Fibroblast of skin of right quadriceps (primary cell): ENCODE measurements at places on chromosomes 2 and 18.

GRCh38 chr18:65659912-65660311, 90.9 kb upstream of the CDH7 start:
- DNase-seq: peak; percentile 3

- DNase-seq: peak; percentile 98
These were observed 20.9 kb upstream of the CCBE1 start for GRCh38 chr18:59718108-59718463.

GRCh38 chr18:8643326-8643878, 34.2 kb downstream of the RAB12 start:
- no peak for DNase-seq

DNA sequence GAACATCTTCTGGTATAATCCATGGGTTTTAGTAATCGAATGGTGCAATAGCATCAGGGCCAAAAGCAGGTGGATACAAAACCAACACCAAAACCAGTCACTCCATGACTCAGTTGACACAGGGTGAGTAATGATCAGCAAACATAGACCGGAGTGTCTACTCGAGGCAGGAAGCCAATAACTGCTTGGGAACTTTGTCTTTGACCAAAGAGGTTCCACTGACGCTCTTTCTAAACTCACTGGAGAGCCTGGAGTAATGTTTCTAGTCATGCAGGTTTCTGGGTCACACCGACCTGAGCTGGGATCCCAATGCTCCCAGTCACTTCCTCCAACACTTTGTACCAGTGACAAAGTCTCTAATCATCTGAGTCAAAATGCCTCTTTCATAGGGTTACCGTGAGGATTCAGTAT, 30.9 kb downstream of the MREG start:
- peak; percentile 50 for DNase-seq

DNA sequence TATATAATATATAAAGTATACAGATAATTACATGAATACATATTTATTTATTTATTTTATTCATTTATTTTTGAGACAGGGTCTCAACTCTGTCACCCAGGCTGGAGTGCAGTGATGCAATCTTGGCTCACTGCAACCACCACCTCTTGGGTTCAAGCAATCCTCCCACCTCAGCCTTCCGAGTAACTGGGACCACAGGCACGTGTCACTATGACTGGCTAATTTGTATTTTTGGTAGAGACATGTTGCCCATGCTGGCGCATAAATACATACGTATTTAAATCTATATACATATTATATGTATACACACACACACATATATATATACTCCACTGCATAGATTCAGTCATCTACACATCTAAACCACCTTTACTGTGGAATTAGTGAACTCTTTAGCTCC, 20.6 kb upstream of the NDUFV2 start:
- no peak for DNase-seq

DNA sequence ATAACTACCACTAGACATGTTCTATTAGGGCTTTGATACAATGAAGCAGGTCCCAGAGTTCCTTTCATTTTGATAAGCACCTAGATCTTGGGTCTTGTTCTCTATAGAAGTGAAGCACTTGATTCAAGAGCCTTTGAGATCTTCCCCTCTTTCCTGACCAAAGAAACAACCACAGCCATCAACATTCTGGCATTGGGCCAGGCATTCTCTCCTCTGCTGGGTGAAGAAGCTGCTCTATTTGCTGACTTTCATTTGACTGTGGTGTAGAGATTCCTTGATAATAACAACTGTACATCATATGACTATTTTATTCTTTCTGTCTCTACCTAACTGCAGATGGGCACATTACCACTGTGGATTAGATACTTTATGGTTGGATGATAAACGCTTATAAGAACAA, 96.6 kb upstream of the LYPD1 start:
- no peak for DNase-seq

- peak; percentile 41 for DNase-seq
These were observed 156.3 kb downstream of the SUCLG1 start for GRCh38 chr2:84302513-84303412.

DNA sequence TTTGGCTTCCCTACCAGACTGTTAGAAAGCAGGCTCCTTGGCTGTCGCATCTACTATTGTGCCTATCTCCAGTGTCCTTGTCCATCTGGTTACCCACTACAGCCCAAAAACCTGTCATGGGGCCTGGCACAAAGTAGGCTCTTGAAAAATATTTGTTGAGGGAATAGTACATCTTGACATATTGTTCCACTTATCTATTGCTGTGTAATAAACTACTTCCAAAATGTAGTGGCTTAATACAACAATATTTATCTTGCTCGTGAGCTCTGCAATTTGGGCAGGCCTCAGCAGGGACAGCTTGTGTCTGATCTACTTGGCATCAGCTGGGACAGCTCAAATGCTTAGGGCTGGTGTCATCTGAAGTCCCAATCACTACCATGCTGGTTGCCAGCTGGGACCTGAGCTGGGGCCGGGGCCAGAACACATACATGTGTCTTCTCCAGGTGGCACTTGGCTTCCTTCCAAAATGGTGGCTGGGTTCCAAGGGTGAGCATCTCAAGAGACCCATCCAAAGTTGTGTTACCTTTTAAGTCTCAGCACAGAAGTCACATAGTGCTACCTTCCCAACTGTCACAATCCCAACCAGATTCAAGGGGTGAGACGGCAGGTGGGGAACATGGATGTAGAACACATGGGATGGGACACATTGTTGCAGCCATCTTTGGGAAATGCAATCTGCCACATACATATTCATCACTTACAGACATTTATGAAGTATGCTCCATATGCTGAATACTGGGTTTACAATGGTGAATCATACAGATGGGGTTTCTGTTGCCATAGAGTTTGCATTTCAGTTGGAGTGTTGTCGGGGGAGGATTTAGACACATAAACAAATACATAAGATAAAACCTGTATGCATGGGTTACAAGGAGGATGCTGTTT, 134.2 kb downstream of the FOXI3 start:
- no peak for DNase-seq

- DNase-seq: no peak
These were observed 98.6 kb downstream of the RAB3GAP1 start for GRCh38 chr2:135150725-135151124.

DNA sequence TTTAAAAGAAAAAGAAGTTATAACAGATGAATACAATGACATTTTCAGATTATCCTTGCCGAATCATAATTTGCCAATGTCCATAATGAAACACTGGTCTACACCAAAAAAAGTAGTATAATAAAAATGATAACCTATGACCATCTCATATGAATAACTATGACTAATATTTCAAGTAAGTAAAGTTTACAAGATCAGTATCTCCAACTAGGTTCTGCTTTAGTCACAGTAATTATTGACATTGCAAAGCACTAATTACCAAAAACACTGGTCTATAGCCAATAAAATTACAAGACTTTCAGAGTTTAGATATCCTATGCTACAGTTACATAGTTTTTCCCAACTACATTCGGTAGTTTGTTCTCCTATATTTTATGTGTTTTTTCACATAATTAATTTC, 136.7 kb downstream of the MEMO1 start:
- DNase-seq: no peak

DNA sequence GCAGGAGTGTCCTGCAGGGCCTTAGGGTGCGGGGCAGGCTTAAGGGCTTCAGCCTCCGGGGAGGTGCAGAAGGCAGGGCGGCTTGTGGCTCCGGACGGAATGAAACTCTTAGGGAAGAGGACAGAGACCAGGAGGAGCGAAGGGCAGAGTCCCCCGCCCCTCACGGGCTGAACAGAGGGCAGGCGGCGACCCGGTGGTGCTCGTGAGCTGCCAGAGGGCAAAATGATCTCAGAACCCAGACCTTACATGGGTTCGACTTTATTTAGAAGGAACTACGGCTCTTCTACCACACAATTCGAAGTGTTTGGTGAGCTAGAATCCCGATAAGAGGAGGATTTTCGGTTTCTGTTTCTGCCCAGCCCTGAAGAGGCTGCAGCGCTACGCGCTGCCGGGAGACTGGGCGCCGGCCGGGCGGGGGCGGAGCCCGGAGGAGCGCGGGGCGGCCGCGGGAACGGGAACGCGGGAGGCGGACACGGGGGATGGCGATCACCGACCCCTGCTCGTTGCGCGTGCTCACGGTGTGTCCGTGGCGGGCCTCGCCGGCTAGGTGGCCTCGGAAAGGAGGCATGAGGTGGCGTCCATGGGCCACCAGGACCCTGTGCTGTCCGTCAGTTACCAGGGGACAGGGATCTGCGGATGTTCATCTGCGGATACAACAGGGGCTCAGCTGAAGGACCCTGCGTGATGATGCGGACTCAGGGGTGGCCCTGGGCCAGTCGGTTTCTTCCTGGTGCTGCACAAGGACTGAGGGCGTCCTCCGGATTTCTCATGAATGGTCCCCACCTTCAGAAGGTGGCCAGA, 4.2 kb upstream of the SP100 start:
- DNase-seq: peak; percentile 59

- no peak for DNase-seq
These were observed 523.3 kb downstream of the CMPK2 start for GRCh38 chr2:6342273-6342920.

- no peak for DNase-seq
These were observed 33.3 kb upstream of the CREG2 start for GRCh38 chr2:101420623-101421022.

- DNase-seq: no peak
These were observed 495.5 kb upstream of the MYT1L start for GRCh38 chr2:2826621-2827020.

DNA sequence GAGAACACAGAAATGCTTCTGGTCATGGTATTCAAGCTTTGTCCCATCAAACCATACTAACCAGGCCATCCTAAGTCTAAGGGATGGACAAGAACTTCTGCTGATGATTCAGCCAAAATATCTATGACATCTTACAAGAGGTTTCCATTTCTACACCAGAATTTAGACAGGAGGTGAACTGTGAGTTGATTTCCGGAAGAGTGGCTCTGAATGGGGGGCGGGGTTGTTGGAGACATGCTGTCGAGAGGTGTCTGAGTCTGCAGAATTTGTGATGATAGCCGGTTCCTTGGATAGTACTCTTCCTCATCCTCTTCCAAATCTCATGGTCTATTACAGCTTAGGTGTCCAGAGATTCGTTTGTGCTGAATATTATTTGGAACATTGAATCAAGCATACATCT, 408.7 kb upstream of the TCF4 start:
- no peak for DNase-seq

- peak; percentile 89 for DNase-seq
These were observed 928 bp upstream of the FOSL2 start for GRCh38 chr2:28391564-28392296.

GRCh38 chr2:86019121-86019520, 86.6 kb downstream of the POLR1A start:
- no peak for DNase-seq

GRCh38 chr2:40147360-40147759, 304.5 kb downstream of the SLC8A1 start:
- DNase-seq: no peak

- DNase-seq: no peak
These were observed 53.8 kb downstream of the SKA1 start for GRCh38 chr18:50428531-50429206.

GRCh38 chr2:160300203-160300602, 100.1 kb upstream of the ITGB6 start:
- no peak for DNase-seq

DNA sequence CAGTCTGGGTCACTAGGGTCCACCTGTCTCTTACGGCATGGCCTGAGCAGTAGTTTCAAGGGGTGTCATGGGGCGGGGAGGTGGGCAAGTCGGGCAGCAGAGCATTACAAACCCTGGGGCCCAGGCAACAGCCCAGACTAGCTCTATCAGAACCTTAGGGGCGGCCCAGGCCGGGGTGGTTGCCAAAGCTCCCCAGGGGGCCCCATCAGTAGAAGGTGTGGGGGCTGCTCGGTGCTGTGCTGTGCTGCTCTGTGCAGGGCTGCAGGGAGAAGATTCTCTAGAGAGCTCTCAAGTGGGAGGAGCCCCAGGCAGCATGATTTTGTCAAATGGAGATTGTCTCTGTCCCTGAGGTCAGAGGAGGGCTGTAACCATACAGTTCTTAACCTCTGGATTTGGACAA, 36.4 kb upstream of the SLC14A1 start:
- DNase-seq: no peak

DNA sequence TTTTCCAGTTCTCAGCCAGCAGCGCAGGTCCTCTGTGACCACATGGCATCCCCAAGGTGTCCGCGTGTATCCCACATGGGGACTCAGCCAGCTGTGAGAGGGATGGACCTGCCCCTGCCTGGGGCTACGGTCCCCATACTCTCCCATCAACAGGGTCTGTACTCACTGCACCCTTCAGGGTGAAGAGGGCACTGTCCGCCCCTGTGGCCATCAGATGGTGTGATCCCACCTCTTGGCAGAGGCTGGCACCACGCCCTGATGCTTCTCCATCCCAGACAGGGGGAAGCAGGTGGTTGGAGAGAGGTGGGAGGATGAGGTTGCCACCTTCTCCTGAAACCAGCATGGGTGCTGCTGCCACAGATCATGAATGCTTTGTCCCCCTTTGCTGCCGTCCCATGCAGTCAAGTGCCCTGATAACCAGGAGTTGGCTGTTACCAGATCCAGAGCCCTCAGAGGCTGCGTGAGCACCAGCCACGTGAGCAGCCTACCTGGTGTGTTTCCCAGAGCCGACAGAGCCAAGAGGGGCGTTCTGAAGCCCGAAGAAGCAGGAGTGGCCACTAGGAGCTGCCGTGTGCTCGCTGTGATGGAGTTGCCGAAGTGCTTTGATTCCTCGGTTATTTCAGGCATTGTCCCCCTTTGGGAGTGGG, 93.9 kb downstream of the SH3RF3 start:
- no peak for DNase-seq

DNA sequence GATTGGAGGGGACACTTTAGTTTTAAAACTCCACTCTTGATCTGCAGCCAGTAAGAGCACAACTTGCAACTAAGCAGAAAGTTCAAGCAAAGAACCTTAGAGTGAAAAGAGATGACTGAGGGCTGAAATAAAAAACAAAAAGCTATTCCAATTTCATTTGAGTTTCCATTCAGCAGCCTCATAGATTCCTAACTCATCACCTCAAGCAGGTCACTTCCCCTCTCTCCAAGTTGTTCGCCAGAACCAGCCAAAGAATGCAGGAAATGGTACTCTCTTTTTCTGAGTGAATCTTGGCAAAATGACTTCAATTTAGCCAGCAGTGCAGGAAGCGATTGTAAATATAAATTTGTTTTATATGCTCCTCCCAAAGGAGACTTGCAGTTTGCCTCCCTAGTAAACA, 213.3 kb downstream of the SETBP1 start:
- peak; percentile 16 for DNase-seq

GRCh38 chr2:64730551-64731262, 77.0 kb upstream of the SERTAD2 start:
- peak; percentile 49 for DNase-seq

GRCh38 chr2:9094117-9094516, 90.6 kb upstream of the MBOAT2 start:
- DNase-seq: no peak

GRCh38 chr2:43848214-43848613, 9.4 kb downstream of the ABCG8 start:
- no peak for DNase-seq

DNA sequence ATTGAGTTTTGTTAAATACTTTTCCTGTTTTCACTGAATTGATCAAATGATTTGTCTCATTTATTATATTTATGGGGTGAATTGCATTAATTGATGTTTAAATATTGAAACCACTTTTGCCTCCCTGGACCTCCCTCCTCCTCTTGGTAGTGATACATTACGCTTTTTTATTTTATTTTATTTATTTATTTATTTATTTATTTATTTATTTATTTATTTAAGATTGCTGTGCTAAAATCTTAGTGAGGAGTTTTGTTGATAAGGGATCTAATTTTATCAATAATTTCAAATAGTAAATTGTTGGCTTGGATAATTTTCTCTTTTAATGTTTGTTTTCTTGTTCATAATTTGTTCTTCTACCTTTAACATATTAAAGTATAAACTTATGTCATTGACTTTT, 1281.0 kb upstream of the NXPH2 start:
- no peak for DNase-seq

- no peak for DNase-seq
These were observed 122.5 kb downstream of the TMEFF2 start for GRCh38 chr2:192072261-192072660.

- DNase-seq: no peak
These were observed 194.0 kb downstream of the CAMKMT start for GRCh38 chr2:44555700-44556099.
